NCI-H2227 treated with DMSO at 0.1 percent for 48 hours (cell line): ENCODE measurements at places on chromosomes 2 and 18.

DNA sequence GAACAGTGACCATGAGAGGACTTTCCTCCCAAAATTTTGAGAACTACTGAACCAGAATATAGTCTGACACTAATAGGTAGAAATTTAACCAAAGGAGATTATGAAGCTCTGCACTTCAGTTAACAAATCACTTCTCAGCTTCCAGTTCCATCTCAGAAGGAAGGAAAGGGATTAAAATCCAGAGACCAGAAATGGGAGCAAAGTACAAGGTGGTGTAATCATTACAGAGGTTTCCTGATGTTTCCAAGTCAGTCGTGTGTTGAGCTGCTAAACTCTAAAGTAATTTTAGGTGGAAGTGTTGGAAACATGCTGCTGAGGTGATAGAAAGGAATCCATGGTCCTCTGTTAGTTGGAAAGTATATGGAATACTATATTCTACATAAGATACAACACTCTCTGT is 10.8 kb downstream of the TYMS start:
- no peak for DNase-seq

DNA sequence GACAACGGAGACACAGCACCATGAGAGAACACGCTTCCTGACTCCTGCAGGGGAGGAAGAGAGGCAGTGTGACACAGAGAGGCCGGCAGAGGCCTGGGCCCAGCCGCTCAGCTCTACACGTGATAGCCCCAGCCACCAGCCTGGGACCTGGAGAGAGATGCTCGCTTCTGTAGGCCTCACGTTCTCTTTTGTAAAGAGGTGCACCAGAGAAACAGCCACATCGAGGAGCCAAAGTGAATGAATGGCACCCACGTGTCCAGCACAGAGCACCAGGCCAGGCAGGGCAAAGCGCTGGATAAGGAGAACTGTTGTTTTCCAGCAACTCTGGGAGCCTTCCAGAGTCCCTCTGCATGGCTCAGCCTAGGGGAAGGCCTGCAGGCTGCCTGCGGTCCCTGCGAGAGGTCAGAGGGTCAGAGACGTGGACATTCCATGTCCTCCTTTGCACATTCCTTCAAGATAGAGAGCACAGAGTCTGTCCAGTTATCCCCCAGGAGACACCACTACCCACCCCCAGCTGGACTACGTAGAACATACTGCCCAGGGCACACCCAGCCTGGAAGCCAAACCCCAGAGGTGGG is 14.2 kb downstream of the LIMS2 start:
- DNase-seq = no peak

- no peak for DNase-seq
Observed at GRCh38 chr2:190663839-190664238, 15.0 kb downstream of the NAB1 start.

- peak; percentile 34 for DNase-seq
Observed at GRCh38 chr18:48408727-48409590, at the start of gene ZBTB7C. ZBTB7C (minus strand) TSS chr18:48409383.

DNA sequence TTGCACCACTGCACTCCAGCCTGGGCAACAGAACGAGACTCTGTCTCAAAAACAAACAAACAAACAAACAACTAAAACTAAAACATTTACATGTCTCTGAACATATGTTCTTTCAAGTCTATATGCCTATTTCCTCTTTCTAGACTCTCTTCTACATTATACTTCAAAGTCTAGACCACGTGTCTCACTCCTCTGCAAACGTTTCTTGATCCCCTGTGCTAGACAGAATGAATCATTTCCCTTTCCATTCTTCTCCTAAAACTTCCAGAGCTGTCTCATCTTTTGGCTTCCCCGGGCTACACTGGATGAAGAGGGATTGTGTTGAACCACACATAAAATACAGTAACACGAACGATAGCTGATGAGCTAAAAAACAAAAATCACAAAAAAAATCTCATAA is 67.1 kb downstream of the BAZ2B start:
- DNase-seq = no peak

- no peak for DNase-seq
Observed at GRCh38 chr2:179954026-179954425, 53.1 kb downstream of the CWC22 start.

- DNase-seq = no peak
Observed at GRCh38 chr2:129274038-129274415, 705.4 kb upstream of the RAB6C start.

GRCh38 chr2:141522702-141523101 is 608.1 kb downstream of the LRP1B start:
- no peak for DNase-seq

GRCh38 chr2:121869363-121869762 is 113.9 kb downstream of the TSN start:
- DNase-seq = no peak

DNA sequence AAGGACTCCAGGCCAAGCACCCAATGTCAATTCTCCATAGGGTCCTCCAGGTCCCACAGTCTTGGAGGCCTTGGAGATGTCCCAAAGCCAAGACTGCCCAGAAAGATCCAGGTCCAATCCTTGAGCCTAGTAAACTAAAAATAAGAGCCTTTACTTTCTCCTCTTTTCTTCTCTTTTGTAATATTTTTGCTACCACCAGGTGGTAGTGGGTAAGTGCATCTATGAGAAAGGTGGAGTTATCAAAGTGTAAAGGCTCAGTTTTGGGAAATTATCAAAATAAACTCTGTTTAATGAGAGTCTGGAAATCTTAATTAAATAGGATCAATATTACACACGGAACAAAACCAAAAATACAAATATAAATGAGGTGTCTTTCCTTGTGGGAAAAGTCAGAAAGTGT is 276.4 kb downstream of the ALK start:
- DNase-seq = no peak

DNA sequence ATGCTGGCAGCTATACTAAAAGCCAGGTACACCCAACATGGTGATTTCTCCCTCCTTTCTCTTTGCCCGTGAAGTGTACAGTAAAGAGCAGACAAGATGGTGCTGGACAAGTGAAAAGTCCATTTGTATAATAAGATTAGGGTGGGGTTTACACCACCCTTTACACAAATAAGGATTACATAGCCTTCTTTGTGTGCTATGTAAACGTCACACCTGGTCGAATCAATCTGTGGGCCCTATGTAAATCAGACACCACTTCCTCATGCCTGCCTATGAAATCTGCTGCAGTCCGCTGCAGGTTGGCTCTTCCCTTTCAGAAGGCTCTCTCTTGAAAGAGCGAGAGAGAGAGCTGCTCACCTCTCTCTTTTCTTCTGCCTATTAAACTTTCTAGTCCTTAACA is 1054.3 kb upstream of the SLC39A10 start:
- DNase-seq = no peak

DNA sequence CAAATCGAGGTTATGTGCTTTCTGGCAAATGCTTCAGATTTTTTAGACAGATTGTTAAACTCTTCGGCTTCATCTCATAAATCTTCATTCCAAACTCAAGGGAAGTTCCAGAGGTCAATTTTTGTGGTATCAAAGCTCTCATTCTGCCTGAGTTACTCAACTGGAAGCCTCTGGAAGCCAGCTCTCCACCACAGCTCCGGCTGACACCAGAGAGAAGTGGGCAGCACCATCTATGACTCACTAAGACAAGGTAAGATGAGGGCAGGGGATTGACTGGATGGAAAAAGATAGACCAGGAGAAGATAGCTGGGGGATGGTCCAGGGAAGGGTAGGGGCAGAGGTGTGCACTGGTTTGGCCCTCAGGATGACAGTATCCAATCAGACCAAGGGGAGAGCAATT is 137.3 kb upstream of the HNRNPA3 start:
- no peak for DNase-seq

DNA sequence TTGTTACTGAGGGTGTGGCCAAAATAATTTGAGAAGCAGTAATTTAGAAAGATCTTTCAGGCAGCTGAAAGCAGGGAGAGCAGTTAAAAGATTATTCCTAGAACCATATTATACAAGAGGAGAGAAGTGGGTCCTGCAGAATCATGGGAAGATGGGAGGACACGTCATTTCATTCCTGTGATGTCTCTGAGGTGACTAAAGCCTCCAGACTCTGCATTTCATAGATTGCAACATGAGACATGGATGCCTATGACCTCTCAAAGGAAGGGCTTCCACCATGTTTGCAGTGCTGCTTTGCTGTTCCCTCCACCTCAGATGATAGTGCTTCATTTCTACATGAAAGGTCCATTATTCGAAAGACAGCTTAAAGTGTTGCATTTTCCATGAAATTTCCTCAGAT is 788.4 kb downstream of the TSN start:
- DNase-seq = no peak

DNA sequence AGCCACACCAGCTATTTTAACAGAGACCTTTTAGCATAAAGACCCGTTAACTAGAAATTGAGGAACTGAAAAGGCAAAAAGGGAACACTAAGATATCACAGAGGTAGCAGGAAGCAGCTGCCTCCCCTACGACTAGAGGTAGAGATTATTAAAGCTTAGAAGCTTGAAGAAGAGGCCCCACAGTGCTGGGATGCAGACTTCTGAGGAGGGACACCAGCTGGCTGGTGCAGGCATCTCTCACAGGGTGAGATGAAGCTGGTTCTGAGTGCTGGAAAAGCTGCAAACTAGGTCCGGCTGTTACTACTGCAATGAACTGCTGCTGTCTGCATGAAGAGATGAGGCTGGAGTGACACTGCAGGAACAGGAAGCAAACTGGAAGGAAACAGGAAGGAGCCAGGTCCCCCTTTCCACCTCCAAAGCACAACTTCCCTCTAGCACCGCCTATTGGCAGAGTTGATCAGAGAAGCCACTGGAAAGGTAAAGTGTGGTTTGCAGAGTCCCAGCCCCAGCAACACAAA is 61.2 kb upstream of the MRPS9 start:
- no peak for DNase-seq

- no peak for DNase-seq
Observed at GRCh38 chr18:21678859-21679258, 25.7 kb downstream of the ABHD3 start.

DNA sequence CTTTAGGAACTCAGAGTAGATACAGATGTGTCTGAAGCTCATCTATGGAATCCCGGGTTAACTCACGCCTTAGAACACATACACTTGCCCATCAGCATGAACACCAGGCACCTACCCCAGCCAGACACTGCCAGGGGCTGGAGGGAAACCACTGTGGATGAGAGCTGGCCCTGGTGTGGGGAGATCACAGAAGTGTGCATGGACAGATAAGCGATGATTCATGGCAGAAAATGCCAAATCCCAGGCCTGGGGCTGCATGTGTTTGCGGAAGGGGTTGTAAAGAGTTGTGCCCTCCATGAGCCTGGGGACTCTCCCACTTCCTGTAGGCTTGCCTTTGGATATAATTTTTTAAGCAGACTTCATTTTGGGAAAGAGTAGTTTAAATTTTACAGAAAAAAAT is 193.4 kb downstream of the FHOD3 start:
- no peak for DNase-seq

DNA sequence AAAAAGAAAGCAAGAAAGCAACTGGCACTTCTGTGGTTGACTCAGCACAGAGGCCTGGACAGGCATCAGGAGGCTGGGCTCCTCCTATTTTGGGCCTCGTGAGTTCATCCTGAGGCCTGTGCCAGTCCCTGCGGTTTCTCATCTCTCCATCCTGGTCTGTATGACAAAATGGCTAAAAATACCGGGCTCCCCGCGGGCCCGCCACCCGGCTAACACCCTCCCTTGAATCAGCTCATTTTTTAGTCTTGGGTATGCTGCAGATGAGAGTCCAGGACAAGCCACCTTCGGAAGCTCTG is 62.3 kb upstream of the YWHAQ start:
- DNase-seq = no peak

GRCh38 chr18:49784427-49785185 is 28.7 kb downstream of the ACAA2 start:
- no peak for DNase-seq

GRCh38 chr2:29459445-29460179 is 344.4 kb downstream of the CLIP4 start:
- DNase-seq = no peak
